ENCODE measurements at places on chromosomes 3 and 15.

DNA sequence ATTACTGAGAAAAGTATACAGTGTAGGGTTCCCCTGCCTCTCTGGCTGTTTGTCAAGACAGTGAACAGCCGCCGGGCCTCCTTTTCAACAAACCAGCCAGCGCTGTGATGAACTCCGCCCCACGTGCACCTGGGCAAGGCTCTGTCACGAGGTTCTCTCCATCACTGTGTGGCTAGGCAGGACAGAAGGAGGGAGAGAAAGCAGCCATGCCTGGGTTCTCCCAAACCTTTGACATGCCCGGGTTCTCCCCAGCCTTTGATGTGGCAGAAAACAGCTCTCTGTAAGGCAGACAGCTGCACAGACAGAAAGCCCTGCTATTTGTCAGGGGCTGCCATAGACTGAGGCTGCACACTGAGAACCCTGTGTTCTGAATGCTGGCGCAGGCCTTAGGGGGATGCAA lies 101.4 kb upstream of the TRPM1 start:
- DNase-seq: no peak

GRCh38 chr3:106943071-106943470 lies 434.2 kb upstream of the CCDC54 start:
- no peak for DNase-seq

DNA sequence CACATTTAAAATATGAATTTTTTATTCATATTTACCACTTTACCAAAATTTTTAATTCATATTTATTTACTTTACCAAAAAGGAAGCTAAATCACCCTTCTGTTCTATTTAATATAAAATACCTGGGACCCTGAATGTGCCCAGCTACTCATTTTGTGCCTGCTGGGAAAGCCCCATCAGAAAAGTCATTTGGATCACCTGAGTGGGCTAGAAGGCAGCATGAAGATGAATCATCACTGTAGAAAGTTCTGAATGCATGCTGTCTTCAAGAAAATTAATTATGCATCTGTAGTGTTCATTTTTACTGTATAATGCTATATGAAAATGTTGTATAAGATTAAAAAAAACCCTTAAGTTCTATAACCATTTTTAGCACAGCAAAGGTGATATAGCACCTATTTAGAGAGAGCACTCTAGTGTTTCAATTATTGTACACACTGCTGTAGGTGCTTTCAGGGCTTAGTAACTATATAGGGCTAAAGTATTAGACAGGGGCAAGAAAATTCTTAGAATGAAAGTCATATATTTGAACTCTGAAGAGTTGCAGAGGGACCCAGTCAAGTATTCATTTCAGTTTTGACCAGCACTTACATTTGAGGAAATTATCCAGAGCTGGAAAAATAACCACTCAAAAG lies 175.1 kb downstream of the NFKBIZ start:
- no peak for DNase-seq

DNA sequence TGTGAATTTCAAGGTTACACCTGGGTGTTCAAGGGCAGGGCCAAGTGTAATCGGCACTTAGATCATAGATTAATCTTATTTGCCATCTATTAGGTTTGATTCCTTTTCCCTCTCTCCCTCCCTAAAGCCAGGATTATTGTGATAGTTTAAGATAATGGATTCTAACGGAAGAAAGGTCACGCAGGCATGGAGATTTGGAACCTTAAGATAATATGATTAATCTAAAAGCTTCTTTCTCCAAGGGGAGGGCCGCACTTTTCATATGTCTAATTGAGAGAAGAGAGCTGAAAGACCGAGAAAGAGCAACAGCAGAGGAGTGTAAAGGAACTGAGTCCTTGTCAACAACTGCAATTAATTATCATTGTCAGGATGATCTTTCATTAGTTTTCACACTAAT lies 858.8 kb upstream of the NR2F2 start:
- no peak for DNase-seq

GRCh38 chr15:101149864-101150722 lies 101.8 kb downstream of the CHSY1 start:
- no peak for DNase-seq
